Hematopoietic multipotent progenitor cell treated with erythropoietin and hydrocortisone succinate and interleukin-3 and kit ligand, for 17 days (in vitro differentiated cells): ENCODE measurements at places on chromosomes 6 and 20.

GRCh38 chr20:58982406-58983114 lies 1.5 kb downstream of the NELFCD start:
- DNase-seq: peak; percentile 63

GRCh38 chr20:46308258-46309157 lies at the start of gene CDH22:
TSS of gene CDH22 (minus strand) at chr20:46308498. CDS start at chr20:46251294, 57,204 bp downstream.
- no peak for DNase-seq

- no peak for DNase-seq
Measured at GRCh38 chr6:80249897-80250296, 143.4 kb downstream of the BCKDHB start.

- peak; percentile 33 for DNase-seq
Measured at GRCh38 chr6:106694343-106694742, 65.0 kb downstream of the QRSL1 start.

GRCh38 chr6:157420497-157420896 lies 39.5 kb downstream of the ZDHHC14 start:
- DNase-seq: no peak

DNA sequence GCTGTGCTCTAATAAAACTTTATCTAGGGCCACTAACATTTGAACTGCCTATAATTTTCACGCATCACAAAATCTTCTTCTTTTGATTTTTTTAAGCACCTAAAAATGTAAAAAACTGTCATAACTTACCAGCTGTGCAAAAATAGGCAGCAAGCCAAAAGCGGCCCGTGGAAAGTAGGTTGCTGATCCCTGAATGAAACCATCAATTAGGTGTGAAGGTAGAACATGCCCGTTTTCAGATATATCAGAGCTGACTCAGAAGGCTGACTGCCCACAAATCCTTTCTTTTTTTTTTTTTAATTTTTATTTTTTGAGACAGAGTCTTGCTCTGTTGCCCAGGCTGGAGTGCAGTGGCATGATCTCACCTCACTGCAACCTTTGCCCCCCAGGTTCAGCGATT lies 4.9 kb upstream of the IPCEF1 start:
- DNase-seq: no peak

- DNase-seq: no peak
Measured at GRCh38 chr20:43949741-43950618, 35.3 kb downstream of the TOX2 start.

DNA sequence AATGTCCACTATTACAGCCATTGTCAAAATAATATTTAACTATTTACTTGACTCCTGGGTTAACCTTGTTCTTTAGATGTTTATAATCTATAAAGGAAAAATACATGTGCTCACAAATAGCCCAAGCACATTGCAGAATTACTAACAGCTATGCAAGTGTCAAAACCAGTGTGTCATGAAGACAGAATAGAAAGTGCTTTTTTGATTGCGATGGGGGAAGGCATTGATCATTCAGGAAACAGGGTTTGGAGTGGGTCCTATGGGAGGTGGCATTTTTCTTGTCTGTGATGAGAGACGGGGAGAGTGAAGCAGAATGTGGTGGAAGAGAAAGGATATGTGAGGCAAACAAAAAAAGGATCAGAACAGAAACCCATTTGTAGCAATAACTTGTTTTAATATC lies 1.0 kb upstream of the AGPAT4 start:
- DNase-seq: no peak

DNA sequence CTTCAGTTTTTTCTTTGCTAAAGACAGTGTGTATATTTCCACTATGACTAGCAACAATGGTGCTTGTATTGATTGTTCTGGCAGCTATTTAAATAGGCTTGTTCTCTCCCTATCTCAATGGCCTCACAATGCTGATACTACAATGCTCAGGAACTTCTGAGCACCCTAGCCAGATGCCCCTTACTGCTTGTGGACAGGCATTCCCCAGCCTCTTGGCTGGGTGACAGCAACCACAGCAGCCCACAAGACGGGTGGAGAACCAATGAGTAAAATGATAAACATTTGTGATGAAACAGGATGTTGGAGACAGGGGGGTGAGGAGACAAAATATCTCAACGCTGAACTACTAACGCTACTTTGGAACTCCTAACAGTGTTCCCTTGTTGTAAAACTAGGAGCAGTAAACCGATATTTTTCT lies 42.3 kb downstream of the HIVEP2 start:
- DNase-seq: no peak

GRCh38 chr20:13105864-13106457 lies 97.2 kb downstream of the SPTLC3 start:
- DNase-seq: no peak

DNA sequence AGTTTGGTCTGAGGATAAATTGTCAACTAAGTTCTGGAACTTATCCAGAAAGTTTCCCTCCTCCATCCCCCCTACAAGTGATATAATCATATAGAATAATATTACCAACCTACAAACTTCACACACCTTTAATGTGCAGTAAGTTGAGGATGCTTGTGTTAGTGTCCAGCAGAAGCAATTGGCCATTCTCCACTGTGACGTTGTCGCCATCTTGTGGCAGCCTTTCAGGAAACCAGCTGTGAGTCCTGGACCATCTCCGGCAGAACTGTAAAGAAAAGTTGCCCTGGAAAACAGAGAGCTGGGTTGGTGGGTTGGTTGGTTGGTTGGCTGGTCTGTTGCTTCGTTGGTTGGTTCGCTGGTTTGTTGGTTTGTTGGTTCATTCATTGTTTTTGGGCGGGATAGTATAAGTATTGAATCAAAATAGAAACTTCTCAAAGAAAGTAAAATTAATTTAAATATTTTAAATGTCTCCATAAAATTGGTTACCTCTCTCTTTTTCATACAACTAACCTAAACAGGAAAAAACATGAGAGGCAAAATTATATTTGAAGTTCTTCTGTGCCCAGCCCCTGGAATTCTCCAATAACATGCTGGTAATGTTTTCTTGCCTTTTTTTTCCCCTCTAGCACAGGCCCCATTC lies 127.5 kb downstream of the PKHD1 start:
- peak; percentile 30 for DNase-seq

DNA sequence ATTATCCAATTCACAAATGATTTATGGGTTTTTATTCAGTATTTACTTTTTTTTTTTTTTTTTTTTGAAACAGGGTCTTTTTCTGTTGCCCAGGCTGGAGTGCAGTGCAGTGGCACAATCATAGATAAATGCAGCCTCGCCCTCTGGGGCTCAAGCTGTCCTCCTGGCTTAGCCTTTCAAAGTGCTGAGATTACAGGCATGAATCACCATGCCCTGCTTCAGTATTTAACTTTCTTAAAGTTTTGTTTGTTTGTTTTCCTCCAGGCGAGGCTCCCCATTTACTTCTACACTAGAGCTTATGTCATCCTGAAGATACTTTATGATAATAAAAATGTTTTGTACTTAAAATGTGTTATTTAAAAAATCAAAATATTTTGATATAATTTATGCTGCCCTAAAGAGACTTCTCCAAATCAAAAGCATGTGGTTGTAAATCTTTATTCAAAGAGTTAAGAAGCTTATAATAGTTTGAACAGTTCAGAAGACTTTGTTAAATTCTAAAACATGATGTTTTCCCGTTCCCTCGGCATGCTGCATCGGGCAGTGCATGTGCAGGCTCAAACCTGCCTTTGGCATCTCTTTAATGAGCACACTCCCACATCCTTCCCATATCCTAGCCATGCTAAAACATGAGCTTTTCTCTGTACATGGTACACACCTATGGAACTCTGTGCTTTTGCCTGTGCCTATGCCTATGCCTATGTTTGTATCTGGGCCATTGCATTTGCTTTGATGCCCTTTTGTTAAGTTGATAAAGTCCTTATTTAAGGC lies 11.0 kb downstream of the SMPDL3A start:
- DNase-seq: no peak

DNA sequence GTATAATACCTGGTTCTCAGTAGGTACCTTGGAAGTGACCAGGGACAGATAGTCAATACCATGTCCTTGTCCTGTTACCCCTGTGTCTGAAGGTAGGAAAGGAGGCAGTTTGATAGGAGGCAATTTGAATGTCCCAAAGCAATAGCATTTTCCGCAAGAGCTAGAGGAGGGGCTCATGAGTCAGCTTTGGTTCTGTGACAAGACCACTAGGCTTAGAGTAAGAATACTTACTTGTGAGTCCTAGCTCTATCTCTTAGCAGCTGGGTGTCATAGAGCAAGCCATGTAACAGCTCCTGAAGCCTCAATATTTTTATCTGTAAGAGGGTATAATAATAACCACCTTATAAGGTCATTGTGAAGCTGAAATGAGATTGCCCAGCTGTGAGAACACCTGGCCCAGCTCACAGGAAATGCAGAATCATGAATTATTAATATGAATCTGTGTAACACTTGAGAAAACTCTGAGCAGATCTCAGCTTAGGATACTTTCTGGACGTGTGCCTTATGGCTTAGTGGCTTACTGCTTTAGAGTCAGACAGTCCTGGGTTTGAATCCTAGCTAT lies 58.6 kb downstream of the DAAM2 start:
- no peak for DNase-seq

GRCh38 chr20:38301309-38301708 lies 2.6 kb upstream of the BPI start:
- no peak for DNase-seq

GRCh38 chr6:46509981-46510510 lies 18.8 kb upstream of the RCAN2 start:
- DNase-seq: no peak

DNA sequence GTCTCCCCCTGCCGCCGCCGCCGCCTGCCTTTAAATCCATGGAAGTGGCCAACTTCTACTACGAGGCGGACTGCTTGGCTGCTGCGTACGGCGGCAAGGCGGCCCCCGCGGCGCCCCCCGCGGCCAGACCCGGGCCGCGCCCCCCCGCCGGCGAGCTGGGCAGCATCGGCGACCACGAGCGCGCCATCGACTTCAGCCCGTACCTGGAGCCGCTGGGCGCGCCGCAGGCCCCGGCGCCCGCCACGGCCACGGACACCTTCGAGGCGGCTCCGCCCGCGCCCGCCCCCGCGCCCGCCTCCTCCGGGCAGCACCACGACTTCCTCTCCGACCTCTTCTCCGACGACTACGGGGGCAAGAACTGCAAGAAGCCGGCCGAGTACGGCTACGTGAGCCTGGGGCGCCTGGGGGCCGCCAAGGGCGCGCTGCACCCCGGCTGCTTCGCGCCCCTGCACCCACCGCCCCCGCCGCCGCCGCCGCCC lies 474 bp downstream of the CEBPB start:
- DNase-seq: peak; percentile 57

DNA sequence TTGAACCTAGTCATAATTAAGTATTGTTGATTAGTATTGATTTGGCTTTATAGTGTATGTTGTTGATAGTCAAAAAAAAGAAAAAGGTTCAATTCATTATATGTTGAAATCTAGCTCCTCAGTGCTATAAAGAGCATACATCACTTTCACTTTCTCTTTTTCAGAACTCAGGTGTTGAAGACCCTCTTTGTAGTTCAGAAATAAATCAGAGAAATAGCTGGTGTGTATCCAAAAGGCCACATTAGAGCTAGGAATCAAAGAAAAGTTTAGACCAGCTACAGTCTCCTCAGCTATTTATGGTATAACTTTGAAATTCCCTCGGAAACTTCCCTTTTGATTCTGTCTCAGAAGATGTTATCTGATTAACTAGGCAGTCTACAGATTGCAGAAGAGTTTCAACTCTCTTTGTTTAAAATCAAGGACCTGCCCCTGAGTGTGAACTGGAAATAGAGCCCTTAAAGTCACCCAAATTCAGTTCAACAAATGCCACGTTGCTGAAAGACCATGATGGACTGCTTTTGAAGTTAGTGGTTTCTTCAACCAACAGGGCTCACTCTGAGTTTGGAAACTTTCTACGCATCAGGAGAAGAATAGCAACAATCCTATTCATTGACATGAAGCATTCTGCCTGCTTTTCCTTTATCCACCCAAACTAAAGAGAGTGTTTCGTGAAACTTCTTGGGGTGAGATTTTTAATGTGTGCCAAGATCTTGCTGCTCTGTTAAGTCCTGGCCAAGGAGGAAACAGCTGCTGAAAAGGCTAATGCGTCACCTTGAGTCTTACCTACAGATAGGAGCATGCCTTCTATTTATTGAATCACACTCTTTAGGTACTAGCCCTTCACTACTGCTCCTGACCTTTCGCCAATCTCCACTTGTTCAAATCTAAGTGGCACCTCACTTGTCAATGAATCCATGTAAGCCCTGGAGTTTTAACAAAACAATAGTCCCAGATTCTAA lies 111.7 kb downstream of the TNFRSF21 start:
- no peak for DNase-seq

- DNase-seq: no peak
Measured at GRCh38 chr20:30419466-30419865, 838.0 kb upstream of the DEFB115 start.
